ENCODE measurements at places on chromosomes 11 and 22.

- DNase-seq: peak; percentile 15
Measured at GRCh38 chr11:113119074-113119473, 157.9 kb downstream of the NCAM1 start.

DNA sequence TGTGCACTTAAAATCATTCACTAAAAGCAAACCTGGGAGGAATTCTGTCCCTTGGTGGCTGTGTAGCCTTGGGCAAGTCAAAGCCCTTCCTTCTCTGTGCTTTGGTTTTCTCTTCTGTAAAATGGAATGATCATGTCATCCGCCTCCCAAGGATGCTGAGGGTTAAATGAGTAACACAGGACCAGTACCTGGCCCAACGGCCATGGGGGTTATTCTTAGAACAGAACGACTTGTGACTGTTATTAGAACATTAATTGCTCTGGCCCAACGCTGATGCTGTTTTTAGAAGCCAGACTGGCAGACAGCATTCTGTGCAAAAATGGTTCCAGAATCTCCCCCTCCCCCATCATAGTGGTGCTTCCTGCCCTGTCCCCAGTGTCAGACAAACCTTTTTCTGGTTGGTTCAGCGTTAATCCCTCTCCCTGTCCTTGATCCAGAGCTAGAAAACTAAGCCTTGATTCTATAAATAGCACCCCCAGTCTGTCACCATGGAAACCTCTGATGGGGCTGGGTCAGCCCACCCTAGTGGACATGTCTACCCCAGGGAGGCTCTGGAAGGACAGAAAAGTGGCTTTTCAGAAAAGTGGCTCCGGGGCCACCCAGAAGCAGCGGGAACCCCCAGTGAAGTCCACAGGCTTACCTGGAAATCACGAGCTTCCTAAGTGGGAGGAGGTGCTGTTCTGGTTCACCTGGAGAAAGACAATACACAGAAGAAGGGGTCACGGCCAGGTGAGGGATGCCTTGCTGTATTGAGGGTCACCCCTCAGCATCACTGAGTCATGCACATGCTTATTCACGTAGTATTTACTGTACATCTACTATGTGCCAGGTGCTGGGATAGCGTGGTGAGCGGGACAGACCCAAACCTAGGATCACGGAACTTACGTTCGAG lies 15.5 kb upstream of the TFIP11 start:
- DNase-seq: no peak

DNA sequence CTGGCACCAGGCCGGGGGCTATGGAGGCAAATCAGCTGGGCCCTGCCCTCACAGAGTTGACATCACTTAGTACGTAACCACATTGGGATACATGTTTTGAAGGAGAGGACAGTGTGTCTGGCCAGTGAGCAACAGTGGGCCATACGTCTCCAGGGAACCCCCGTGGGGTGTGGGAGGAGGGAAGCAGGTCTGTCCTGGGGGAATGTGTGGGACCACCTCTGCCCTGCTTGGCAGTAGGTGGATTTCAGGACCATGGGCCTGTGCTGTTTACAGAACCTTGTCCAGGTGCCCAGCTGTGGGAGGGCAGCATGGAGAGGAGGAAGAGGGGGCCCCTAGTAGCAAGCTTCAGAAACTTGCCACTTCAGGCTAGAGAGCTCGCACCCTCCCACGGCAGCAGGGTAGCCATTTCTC lies 21.0 kb downstream of the P2RY2 start:
- no peak for DNase-seq

- peak; percentile 5 for DNase-seq
Measured at GRCh38 chr11:127859941-127860354, 727.4 kb downstream of the ETS1 start.

DNA sequence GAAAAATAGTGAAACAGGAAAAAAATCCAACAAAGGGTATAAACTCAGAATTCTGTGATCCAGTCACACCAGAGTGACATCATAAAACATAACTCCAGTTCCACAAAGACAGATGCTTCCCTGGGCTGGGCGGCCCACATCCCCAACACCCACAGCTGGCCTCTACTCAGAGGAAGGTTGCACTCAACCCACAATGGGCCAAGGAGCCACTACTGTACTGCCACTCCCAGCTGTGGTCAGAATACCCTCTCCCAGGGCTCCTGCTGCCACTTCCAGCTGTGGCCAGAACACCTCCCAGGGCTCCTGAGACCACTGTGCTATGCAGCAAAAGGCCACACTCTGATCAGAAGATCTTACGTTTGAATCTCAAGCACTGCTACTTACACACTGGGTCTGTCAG lies 18.3 kb downstream of the SMCO4 start:
- no peak for DNase-seq

DNA sequence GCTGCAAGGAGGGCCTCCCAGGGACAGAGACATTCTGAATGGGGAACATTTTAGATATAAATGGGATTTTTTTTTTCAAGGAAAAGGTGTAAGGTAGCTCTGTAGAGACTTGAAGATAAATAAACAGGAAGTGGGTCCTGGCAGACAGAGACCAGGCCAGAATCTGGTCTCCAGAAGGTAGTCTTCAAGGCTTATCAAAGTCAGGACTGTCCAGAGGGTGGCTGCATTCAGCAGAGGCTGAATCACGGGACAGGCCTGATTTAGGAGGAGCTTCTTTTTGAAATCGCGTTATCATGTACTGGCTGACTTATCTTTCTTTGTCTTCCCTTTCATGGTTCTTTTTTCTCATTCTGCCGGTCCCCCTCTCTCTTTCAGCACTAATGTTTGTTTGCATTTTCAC lies 542.9 kb downstream of the NTM start:
- peak; percentile 45 for DNase-seq

DNA sequence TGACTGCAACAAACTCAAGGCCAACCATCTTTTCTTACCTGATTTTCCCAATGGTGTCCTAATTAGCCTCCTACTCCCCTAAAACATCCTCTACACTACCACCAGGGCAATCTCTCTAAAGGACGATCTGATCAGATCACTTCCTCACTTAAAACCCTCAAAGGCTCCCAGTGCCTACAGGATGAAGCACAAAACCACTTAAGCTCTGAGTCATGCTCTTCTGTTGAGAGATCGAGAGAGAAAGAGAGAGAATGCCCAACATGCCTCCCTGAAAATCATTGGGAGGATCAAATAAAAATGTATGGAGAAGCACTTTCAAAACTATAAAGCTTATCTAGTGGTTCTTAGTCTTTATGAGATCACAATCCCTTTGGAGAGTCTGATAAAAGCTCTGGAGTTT lies 171.1 kb downstream of the CADM1 start:
- DNase-seq: peak; percentile 19

DNA sequence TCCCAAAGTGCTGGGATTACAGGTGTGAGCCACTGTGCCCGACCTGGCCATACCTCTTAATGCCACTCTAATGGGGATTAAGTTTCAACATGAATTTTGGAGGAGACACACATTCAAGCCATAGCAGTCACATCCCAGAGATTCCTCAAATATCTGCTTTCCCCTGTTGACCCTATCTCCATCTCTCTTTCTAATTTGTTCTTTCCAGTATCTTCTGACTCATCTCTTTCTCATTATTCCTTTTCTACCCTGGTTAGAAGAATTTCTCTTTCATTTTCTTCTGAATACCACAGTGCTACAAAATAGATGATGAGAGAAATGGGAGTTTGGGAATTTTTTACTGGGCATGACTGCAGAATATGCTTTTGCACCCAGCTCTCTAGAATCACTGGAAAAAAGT lies 5.1 kb downstream of the OR10V1 start:
- DNase-seq: peak; percentile 44

GRCh38 chr22:36922711-36923110 lies 9.3 kb downstream of the CSF2RB start:
- DNase-seq: no peak

DNA sequence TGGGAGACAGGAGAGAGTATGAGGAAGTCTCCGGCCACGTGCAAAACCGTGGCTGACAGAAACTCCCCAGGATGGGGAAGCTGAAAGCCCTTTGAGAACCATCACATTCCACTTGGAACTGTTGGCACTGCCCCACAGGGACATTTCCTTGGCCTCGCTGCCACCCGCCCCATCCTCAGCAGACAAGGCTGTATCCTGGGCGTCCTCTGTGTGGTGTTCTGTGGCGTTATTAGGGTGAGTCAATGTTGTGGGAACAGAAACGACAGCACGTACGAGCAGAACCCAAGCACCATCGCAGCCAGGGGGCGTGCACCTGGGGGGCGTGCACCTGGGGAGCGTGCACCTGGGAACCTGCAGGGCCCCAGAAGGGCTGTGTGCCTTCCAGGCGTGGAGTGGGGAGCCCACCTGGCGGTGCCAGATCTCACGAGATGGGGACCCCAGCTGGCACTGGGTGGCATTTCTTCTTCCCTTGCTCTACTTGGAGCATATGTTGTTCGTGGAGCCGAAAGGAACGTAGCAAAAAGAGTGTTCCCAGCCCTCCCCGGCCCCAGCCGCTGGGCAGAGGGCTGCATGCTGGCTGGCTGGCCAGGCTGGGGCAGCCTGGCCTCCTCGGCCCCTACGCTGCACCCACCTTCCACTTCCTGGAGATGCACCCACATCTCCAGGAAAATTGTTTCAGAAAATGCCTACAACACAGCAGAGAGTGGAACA lies 35.4 kb downstream of the NFAM1 start:
- no peak for DNase-seq

DNA sequence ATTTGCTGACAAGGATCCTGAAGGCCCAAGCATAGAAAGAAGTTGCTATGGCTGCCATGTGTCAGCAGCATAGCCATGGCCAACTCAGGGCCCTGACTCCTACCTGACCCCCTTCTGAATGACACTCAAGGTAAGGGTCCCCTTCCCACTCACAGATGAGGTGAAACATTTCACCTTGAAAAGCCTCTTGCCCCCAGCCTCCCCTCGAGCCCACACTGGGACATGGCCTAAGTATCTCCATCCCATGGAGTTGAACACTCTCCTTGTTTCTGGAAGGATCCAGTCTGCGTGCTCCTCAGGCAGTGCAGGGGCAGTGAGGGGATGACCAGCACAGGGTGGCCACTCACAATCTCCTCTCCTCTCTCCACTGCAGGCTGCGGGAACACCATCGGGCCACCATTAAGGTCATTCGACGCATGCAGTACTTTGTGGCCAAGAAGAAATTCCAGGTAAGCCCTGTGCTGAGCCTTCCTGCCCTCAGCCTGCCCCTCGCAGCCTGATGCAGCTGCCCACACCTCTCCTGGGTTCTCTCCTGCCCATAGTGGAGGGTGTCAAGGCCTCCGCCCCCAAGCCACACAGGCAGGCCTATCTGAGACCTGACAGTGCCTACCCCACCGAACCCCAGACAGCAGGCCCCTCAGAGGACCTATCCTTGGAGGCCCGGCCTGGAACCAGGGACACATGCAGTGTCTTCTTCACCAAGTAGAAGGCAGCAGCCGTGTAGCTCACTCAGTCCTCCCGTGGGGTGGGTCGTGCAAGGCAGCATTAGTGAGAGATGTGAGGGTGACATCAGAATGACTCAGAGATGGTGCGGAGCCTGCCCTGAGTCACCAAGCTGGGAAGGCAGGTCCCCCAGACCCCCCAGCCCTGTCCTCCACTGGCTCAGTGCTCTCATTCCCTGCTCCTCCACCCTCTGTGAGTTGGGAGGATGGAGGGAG lies 68.9 kb upstream of the KCNQ1OT1 start:
- DNase-seq: peak; percentile 92

GRCh38 chr11:69335007-69335780 lies 41.2 kb downstream of the MYEOV start:
- DNase-seq: no peak

DNA sequence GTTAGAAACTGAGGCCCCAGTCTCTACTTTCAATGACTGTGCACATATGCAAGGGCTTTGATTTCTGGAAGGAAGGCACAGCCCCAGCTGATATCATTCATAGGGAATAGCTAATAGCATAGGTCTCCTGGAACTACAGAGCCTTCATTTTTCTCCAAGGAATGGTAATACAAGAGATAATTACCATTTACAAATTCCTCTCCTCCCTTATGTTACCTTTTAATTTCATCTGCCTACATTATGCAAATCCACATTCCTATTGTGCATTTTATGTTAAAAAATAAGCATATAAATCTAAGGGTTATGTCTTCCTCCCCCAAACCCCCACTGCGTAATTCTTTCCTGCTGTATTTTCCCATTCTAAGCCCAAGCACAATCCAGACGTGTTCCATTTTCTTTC lies 94.9 kb downstream of the AMBRA1 start:
- DNase-seq: no peak

DNA sequence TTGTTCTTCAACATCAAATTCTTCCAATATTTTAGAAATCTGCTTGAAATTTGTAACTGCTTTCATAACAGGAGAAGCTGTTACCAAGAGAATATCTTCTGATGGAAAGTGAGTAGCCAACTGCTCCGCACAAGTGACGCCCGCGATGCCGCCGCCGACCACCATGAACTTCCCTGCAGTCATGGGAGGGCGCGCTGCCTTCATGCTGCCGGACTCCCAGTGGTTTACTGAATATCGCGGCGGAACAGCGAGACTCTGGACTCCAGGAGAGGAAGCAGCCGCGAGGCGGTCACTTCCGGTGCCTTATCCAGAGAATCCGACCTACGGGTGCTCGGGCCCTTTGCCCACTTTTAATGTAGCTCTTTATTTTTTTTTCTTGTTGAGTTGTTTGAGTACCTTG lies 190.6 kb downstream of the GUCY1A2 start:
- no peak for DNase-seq

DNA sequence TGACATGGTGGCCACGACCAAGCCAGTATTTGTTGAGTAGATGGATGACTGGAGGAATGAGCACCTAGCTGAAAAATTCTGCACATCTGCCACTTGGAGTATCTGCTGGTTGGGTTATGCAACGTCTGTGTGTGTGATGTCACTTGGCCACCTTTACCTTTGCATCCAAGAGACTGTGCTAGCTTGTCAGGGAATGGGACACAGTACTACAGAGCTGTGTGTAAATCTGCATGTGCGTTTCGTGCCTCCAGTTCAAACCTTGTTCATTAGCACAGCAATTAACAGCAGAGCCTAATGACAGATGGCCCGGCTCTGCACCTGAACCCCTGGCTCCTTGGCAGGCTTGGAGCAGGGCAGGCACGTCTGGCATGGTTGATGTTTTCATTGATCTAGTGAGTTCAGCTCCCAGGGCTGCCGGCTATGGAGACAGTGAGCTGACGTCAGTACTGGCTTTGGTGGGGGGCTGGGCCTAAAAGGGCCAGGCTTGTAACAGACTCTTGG lies 188.4 kb upstream of the NAV2 start:
- no peak for DNase-seq

- no peak for DNase-seq
Measured at GRCh38 chr11:8830641-8831040, 80.3 kb upstream of the AKIP1 start.

DNA sequence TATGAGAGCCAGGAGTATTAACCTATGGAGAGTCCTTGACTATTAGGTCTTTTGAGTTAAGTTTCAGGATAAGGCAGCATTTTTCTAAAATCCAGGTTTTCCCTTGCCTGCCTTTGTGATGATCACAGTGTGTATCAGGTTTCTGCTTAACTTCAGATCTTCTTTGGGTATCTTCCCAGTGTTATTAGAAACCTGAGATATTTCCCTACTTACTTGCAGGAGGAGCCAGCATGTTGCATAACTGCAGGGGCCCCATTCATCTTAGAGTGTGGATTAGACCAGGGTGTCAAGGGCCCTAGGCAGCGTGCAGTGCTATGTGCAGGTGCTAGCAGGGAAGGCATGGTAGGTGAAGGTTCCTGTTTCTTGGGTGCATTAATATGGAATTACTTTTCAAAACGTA lies 69.5 kb downstream of the ZNRF3 start:
- no peak for DNase-seq

Data from AG08395 (cell line).